Esophagus muscularis mucosa (tissue), 4 donors: ENCODE measurements at places on chromosomes 1 and 21.

DNA sequence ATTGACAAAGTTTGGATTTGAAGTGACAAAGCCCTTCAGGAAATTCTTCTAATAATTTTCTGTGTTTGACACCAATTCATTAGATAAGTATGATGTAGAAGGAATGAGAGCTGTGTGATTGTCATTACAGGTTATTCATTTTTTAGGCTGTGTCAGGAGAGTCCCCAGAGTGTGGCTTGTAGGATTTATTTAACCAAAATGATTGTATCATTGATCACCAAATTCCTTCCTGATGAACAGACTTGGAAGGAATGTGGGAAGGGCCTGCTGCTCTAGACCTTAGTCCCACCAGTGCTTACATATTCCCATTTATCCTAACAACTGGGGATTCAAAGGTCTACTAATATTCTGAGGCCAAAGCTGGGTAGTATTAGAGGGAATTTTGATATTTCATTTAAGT lies 383.3 kb upstream of the KAZN start:
- no peak overlapping the region for H3K27ac ChIP-seq
- no peaks in the 10 kb centered on the region for H3K27me3 ChIP-seq
- H3K36me3 ChIP-seq: no peaks in the 10 kb centered on the region
- H3K4me3 ChIP-seq: no peak overlapping the region
- DNase-seq: no peak

GRCh38 chr1:169610108-169610507 lies 19.8 kb downstream of the SELP start:
- H3K4me1 ChIP-seq: no peaks in the 10 kb centered on the region
- no peaks in the 10 kb centered on the region for H3K36me3 ChIP-seq
- H3K27me3 ChIP-seq: no peaks in the 10 kb centered on the region
- no peak overlapping the region for H3K4me3 ChIP-seq
- H3K27ac ChIP-seq: no peak overlapping the region

DNA sequence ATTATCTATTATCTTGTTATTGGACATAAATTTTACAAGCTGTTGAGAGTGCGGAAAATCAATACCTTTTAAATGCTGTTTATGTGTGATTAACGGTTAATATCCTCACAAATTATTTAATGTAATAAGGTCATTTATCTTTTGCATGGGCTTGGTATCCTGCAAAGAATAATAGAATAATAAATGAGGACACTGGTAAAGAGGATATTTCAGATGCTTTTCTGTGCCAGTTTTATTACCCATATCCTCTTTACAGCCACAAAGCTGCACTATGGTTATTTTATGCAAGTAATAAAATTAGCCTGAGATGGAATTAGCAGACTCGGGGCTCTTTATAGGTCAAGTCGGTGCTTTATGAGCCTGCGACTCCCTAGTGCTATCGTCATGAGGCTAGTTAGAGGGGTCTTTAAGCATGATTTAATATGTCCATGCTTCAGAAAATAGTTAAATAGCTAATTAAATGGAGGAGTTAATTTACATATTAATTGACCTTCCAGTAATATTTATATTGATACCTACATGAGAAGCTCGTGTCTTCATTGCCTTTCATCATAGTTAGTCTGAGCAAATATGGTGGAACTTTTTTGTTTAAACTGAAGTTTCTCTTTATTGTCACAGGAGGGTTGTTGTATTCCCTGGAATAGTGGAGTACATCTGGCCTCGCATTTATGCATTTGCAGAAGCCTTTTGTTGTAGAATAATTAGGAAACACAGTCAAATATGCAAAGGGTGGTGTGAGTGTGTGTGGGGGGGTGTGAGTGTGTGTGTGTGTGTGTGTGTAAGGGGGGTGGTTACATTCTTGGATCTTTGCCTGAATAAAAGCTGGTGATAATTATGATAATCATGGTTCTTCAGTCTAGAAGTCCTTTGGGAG lies 120.3 kb downstream of the ATG4C start:
- no peak overlapping the region for H3K27ac ChIP-seq
- DNase-seq: no peak
- no peaks in the 10 kb centered on the region for H3K36me3 ChIP-seq
- H3K27me3 ChIP-seq: no peaks in the 10 kb centered on the region
- H3K4me1 ChIP-seq: no peaks in the 10 kb centered on the region
- H3K4me3 ChIP-seq: no peak overlapping the region

- no peaks in the 10 kb centered on the region for H3K27me3 ChIP-seq
- H3K4me1 ChIP-seq: no peaks in the 10 kb centered on the region
- H3K27ac ChIP-seq: no peak overlapping the region
Measured at GRCh38 chr1:211495584-211495983, 3.6 kb upstream of the RD3 start.

GRCh38 chr1:218324226-218324580 lies 20.9 kb upstream of the TGFB2 start:
- H3K27ac ChIP-seq: no peak overlapping the region
- H3K36me3 ChIP-seq: peaks cover 21% of the 10 kb centered on the region
- DNase-seq: no peak
- H3K4me3 ChIP-seq: no peak overlapping the region

GRCh38 chr1:169426174-169426705 lies 1.0 kb downstream of the CCDC181 start:
- peak overlapping the region; percentile 55 for H3K4me3 ChIP-seq
- DNase-seq: no peak
- no peaks in the 10 kb centered on the region for H3K36me3 ChIP-seq
- H3K27me3 ChIP-seq: no peaks in the 10 kb centered on the region
- H3K4me1 ChIP-seq: peaks cover 10% of the 10 kb centered on the region

DNA sequence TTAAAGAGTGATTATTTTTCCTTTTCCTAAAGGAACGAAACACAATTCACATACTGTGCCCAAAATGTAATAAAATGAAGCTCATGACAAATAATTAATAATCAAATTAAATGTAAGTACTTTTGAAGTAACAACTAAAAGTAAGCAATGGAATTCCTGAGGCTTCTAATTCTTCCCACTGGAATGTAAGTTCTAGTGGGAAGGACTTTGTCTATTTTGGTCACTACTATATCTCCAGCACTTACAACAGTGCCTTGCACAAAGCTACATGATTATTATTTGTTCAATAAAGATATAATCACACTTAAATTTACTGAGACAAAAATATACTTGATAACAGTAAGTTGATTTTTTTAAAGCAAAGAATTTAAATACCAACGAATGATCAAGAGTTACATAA lies 128.8 kb downstream of the COQ8A start:
- no peak overlapping the region for H3K27ac ChIP-seq
- H3K27me3 ChIP-seq: no peaks in the 10 kb centered on the region
- H3K36me3 ChIP-seq: peaks cover 28% of the 10 kb centered on the region
- peaks cover 6% of the 10 kb centered on the region for H3K4me1 ChIP-seq
